ENCODE measurements at places on chromosomes 5 and 9. TPM values are rescaled to one million over a fixed set of nuclear protein-coding genes. Genes with fewer than 3 reads are reported as not detected.

The MEIKIN gene
- not detected for total RNA-seq

The RFESD gene
- total RNA-seq, result 3.0 TPM

The NUDT2 gene
- 31.0 TPM for total RNA-seq

The FOXD4L4 gene
- 0.10 TPM for total RNA-seq

The ANKRD18A gene
- total RNA-seq, result 4.1 TPM

The PPP2R2B gene
- not detected for total RNA-seq

The LHX2 gene
- total RNA-seq, result not detected

The FAM153A gene
- total RNA-seq, result 6.3 TPM

The SH3GL2 gene
- total RNA-seq, result not detected

The ADAMTS13 gene
- 1.2 TPM for total RNA-seq

The ZNF484 gene
- 8.1 TPM for total RNA-seq

The OR1L1 gene
- not detected for total RNA-seq

The SLC36A3 gene
- not detected for total RNA-seq

The SLC6A7 gene
- not detected for total RNA-seq

The RNF183 gene
- not detected for total RNA-seq

The LEAP2 gene
- total RNA-seq, result 3.9 TPM

The ZDHHC11 gene
- total RNA-seq, result 17.2 TPM

The C9orf85 gene
- 9.8 TPM for total RNA-seq

The JAKMIP2 gene
- total RNA-seq, result 1.1 TPM

The SLC1A3 gene
- not detected for total RNA-seq

The RFK gene
- total RNA-seq, result 20.3 TPM

The RLN2 gene
- total RNA-seq, result 1.1 TPM

The SPINK7 gene
- not detected for total RNA-seq

The IL13 gene
- total RNA-seq, result 308 TPM

The SLC6A3 gene
- total RNA-seq, result not detected

The PTGES gene
- not detected for total RNA-seq

The PCDH12 gene
- total RNA-seq, result 2.2 TPM

The SLC25A2 gene
- total RNA-seq, result 0.20 TPM

The SLC9A3 gene
- total RNA-seq, result 3.0 TPM

The DHX29 gene
- 22.3 TPM for total RNA-seq

The RLN1 gene
- 0.70 TPM for total RNA-seq

The MARCOL gene
- total RNA-seq, result not detected

The TAS2R1 gene
- not detected for total RNA-seq

The OR1Q1 gene
- not detected for total RNA-seq

The WDR36 gene
- total RNA-seq, result 82.5 TPM
